ENCODE measurements at places on chromosomes 13 and 19. TPM values are rescaled to one million over a fixed set of nuclear protein-coding genes. Genes with fewer than 3 reads are reported as not detected.
A peak's percentile ranks its signal among the peaks of the same experiment; 100 is the strongest.

TMEM150B gene
- total RNA-seq: 11.8 TPM

SERPINE3 gene
- total RNA-seq: not detected

CEACAM7 gene
- 0.15 TPM for total RNA-seq

ARHGAP33 gene
- 17.7 TPM for total RNA-seq

MCEMP1 gene
- total RNA-seq: 1.0 TPM

PKN1 gene
- total RNA-seq: 59.6 TPM

UPK1A gene
- total RNA-seq: not detected

FAM124A gene
- 7.9 TPM for total RNA-seq

MPV17L2 gene
- total RNA-seq: 24.3 TPM

ZNF563 gene
- 2.6 TPM for total RNA-seq

TEAD2 gene
- total RNA-seq: 25.1 TPM

- no peak for DNase-seq
These were observed 1.3 kb upstream of the C3 start for GRCh38 chr19:6721773-6722172.

GRCh38 chr19:3722443-3723109 is 14.4 kb downstream of the TJP3 start:
- DNase-seq: no peak

GRCh38 chr19:47377208-47377701 is 28.1 kb downstream of the DHX34 start:
- no peak for DNase-seq

- DNase-seq: no peak
These were observed 18.8 kb upstream of the ZMYM5 start for GRCh38 chr13:19882231-19882630.

- no peak for DNase-seq
These were observed 224.8 kb downstream of the NHLRC3 start for GRCh38 chr13:39263033-39263432.

DNA sequence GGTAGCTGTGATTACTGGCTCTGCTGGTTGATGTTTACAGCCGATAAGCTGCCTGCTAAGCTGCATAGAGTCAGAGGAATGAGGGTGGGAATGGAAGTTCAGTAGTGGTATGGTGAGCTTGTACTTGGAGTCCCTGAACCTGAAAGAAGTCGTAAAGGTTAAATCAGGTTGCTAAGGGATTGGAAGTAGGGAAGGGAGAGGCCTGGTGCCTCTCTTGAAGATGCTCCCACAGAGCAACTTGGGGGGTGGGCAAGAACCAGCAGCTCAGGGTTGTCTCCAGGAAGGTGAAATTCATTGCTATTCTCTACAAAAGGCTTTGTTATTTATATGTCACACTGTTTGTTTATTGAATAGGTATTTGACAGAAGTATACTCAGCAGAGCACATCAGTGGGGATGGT is 73.8 kb upstream of the OLFM4 start:
- no peak for DNase-seq

DNA sequence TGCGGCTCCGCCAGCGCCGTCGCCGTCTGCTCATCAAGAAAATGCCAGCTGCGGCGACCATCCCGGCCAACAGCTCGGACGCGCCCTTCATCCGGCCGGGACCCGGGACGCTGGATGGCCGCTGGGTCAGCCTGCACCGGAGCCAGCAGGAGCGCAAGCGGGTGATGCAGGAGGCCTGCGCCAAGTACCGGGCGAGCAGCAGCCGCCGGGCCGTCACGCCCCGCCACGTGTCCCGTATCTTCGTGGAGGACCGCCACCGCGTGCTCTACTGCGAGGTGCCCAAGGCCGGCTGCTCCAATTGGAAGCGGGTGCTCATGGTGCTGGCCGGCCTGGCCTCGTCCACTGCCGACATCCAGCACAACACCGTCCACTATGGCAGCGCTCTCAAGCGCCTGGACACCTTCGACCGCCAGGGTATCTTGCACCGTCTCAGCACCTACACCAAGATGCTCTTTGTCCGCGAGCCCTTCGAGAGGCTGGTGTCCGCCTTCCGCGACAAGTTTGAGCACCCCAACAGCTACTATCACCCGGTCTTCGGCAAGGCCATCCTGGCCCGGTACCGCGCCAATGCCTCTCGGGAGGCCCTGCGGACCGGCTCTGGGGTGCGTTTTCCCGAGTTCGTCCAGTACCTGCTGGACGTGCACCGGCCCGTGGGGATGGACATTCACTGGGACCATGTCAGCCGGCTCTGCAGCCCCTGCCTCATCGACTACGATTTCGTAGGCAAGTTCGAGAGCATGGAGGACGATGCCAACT is 24.4 kb upstream of the KCTD15 start:
- no peak for DNase-seq

DNA sequence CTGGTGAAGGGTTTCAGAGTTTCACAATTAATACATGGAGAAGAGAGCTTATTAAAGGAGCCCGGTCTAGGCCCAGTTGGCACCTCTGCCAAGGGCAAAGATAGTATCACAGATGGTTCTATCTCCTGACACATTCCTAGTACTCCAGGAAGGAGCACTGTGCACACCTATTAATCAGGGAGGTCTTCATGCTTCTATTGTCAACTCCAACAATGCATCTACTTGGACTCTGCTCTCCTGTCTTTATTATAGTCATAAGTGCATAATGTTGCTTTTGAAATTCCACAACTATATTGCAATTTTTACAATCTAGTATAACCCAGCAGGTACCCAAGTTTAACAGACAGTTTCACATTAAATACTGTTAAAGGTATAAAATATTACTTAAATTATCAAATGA is 174.5 kb upstream of the TSC22D1 start:
- DNase-seq: no peak

DNA sequence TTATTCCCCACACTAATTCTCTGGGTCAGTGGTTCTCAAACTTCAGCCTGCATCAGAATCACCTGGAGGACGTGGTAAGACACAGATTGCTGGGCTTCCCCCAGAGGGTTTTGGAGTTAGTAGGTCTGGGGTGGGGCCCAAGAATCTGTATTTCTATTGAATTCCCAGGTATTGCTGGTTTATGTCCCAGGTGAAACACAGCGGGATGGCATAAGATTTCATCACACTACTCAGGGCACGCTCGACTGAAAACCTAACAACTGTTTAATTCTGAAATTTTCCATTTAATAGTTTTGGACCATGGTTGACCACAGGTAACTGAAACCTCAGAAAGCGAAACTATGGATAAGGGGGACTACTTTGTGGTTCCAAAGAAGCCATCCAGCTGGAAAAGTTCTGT is 6.5 kb downstream of the MLNR start:
- DNase-seq: no peak

DNA sequence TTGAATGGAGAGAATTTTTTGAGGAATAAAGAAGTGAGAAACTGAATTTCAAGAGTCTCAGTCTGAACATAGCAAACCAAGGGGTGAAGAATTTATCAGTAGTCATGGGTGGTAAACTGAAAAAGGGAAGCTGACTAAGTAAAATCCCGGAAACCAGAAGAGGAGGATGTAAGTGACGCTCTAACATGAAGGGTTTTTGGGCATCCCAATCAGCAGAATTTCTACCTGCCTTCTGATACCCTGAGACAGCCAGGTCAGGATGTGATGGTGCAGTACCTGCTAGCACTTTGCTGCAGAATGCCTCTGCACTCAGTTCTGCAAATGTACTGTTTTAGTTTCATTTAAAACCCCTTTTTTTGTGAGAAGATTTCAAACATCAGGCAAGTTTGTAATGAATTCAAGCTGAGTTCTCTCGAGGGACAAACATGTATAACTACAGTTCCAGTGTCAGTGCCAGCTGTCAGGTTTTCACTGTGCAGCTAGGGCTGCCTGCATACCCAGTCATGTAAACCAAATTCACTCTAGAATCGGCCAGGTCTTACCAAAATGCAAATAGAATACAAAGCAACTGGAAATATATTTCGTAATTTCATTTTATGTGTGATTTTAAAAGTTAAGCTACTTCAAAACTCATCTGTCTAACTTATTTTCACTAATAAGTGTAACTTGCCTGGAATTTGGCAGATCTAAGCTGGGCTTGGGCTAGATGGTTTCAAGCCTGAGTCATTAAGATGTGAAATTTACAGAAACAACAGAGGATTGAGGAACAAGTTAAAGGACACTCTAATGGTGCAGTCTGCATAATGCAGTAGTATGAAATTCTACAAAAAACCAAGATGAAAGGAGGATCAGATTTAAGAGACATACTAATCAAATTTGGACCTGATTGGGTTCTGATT is 13.8 kb downstream of the METTL21C start:
- DNase-seq: no peak

DNA sequence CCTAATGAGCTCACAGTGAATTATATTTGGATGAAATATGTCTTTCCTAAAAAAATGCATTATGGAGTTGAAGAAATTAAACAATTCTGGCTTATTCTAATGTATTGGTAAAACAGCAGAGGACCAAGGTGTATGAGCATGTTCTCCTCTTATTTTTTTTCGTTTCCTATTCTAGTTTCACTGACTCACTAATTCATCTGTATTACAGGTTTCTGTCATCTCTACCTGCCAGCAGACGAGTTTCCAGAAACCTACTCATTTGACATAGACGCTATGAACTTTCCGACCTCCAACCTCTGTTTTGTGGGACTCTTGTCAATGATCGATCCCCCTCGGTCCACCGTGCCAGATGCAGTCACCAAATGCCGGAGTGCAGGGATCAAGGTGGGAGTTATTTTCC is 20.3 kb downstream of the ATP12A start:
- DNase-seq: no peak

DNA sequence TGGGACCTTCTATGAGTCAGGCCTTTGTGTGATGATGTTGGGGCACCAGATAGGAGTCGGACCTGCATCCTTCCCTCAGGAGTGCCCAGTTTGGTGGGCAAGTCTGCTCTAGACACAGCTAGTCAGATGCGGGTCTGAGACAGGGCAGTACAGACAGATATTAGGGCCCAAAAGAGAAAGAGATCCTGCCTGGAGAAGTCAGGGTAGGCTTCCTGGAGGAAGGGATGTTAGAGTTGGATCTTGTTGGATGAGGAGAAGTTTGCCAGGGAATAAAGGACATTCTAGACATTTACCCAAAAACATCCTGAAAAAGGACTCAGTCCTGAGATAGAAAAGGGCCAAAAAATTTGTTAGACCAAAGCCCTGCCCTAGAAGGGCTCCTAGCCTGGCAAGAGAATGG is 17.2 kb downstream of the VRK3 start:
- no peak for DNase-seq

DNA sequence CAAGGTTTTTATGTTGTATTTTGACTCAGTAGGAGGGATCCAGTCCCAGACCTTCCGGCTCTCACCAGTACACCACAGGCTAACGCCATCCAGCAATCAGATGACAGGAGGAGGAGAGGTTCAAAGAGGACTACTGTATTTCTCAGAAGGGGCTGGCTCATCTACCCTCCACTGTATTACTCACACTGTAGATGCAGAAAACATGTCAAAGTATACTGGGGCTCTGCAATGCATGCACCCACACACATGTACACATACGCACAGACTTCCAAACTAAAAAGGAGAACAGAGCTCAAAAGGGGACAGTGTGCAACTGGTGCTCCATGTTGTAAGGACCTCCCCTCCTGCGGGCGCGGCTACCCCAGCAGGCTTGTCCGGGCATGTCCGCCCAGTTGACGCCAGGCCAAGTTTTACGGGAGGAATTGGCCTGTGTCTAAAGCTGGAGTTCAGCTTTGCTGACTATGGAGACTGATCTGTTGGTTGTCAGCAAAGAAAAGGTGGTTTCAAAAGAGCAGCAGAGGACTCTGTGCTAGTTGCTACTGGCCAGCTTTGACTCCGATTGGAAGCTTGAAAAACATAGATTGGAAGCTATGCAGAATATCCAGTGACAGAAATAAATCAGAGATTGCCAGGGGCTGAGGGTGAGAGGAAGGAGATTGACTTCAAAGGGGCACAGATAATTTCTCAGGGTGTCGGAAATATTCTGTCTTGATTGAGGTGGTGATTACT is 314.2 kb downstream of the DLEU7 start:
- DNase-seq: peak; percentile 76

GRCh38 chr19:32174386-32175113 is 170.9 kb upstream of the ZNF507 start:
- no peak for DNase-seq

DNA sequence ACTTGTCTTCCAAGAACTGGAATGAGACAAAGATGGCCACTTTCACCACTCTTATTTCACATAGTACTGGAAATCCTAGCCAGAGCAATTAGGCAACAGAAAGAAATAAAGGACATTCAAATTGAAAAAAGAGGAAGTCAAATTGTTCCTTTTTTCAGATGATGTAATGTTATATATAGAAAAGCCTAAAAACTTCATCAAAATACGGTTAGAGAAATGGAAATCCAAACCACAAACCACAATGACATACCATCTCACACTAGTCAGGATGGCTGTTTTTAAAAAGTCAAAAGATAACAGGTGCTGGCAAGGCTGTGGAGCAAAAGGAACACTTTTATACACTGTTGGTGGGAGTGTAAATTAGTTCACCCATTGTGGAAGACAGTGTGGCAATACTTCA is 113.3 kb upstream of the SPRY2 start:
- no peak for DNase-seq

DNA sequence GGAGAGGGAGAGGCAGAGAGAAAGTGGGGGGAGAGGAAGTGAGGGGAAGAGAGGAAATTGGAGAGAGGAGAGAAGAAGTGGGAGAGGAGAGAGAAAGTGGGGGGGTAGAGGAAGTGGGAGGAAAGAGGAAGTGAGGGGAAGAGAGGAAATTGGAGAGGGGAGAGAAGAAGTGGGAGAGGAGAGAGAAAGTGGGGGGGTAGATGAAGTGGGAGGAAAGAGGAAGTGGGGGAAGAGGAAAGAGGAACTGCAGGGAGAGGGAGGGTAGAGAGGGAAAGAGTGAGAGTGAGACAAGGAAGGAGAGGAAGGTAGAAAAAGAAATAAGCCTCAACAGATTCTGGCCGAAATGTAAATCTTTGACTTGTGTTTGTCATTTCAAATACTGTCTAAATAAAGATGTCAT is 146.6 kb downstream of the KLF12 start:
- DNase-seq: no peak

- no peak for DNase-seq
These were observed 24.4 kb upstream of the CSNK1A1L start for GRCh38 chr13:37129866-37130265.

DNA sequence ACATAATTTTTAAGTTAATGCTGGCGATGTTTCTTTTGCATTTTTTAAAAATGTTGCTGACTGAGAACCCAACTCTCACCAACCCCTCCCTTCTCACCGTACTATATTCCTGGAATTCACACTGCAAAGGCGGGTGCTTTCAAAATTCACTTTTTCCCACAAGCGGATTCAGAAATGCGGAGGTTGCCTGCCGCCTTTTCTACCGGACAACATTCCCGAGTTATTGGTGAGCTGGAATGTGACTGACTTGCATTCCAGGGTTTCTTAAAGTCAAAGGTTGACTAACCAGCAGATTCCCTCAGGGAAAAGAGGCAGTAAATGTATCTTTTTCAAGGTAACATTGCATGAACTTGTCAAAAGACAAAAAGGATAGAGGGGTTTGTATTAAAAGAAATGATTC is 113.3 kb downstream of the RAB20 start:
- peak; percentile 83 for DNase-seq

- no peak for DNase-seq
These were observed 385.1 kb downstream of the IRS2 start for GRCh38 chr13:109401307-109401706.

DNA sequence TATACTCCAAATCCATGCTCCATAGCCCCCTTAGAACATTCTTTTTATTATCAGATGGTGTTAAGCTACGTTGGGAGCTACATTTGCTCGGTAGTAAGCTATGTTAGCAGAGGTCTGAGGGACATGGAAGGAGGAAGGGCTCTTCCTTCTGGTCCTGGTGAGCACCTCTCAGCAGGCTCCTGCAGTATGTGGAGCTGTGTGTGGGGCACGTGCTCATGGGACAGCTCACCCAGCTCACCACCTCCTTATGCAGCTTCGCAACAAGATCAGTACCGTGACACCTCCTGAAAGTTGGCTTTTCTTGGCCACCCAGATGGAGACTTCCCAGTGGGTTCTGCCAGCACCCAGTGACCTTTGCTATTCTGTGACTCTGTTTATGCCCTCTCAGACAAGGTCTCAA is 400.5 kb upstream of the SLC10A2 start:
- DNase-seq: no peak
